ENCODE measurements at places on chromosomes 12 and 14.

GRCh38 chr12:67512061-67512460, 136.5 kb upstream of the DYRK2 start:
- no peak for DNase-seq

GRCh38 chr12:74538491-74539258, 1.0 kb downstream of the ATXN7L3B start:
- peak; percentile 6 for DNase-seq

- no peak for DNase-seq
Measured at GRCh38 chr12:57479376-57480115, at the start of gene ARHGAP9. Gene ARHGAP9 (minus strand): TSS chr12:57479866. CDS start chr12:57479406, 460 bp downstream.

- no peak for DNase-seq
Measured at GRCh38 chr12:105956662-105957457, 181.9 kb downstream of the NUAK1 start.

- DNase-seq, result no peak
Measured at GRCh38 chr14:69244946-69245345, 15.0 kb upstream of the GALNT16 start.

DNA sequence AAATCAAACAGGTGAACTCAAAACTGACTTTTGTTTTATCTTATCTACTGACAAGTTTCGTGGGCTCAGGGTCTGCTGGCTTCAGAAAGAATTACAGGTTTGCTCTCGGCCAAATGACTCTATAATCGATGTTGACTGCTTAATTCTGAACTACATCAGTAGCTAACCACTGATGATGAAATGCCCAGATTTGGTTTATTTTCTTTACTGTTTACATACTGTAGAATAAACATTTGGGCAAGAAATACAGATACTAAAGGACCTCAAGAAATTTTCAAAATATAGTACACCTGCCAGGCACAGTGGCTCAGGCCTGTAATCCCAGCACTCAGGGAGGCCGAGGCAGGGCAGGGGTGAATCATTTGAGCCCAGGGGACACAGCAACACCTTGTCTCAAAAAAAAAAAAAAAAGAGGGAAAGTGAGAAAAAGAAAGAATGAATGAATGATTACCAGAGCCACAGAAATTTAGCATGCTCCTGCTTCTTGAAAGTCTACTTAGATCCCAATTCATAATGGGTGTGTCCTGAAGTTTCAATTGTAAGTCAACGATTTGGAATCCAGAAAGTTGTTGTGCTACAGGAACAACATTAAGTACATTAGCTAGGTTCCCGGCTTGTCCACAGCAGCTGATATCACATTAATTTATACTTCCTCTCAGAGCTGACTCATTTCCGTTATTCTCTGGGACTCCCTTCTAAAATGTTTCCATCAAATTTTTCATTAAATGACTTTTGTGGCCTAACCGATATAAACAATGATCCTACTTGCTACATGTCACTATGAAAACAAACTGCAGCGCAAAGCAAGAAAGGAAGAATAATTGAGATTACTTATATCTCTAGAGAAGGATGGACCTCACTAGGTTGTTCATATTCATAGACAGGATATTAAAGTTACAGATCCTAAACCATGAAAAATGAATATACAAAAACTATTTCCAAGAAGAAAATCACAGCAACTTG, 134.3 kb downstream of the MED13L start:
- DNase-seq, result no peak

DNA sequence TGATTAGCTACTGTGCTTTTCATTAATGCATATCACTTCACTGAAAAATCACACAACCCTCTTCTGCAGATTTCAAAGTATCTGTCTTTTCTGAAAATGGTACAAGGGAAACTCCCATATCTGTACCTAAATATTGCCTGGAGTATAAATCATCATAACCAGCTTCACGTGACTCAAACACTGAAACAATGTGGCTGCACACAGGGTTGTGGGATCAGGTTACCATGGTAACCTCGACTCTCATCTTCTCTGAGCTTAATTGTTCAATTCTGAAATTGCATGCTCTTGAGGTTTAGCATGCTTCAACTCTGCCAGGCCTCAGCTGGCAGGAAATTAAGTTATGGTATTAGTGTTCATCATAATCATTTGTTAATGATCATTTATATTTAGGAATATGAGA, 77.5 kb upstream of the CPSF6 start:
- DNase-seq, result no peak

GRCh38 chr12:12723681-12724420, 6.7 kb downstream of the CDKN1B start:
- DNase-seq, result no peak

DNA sequence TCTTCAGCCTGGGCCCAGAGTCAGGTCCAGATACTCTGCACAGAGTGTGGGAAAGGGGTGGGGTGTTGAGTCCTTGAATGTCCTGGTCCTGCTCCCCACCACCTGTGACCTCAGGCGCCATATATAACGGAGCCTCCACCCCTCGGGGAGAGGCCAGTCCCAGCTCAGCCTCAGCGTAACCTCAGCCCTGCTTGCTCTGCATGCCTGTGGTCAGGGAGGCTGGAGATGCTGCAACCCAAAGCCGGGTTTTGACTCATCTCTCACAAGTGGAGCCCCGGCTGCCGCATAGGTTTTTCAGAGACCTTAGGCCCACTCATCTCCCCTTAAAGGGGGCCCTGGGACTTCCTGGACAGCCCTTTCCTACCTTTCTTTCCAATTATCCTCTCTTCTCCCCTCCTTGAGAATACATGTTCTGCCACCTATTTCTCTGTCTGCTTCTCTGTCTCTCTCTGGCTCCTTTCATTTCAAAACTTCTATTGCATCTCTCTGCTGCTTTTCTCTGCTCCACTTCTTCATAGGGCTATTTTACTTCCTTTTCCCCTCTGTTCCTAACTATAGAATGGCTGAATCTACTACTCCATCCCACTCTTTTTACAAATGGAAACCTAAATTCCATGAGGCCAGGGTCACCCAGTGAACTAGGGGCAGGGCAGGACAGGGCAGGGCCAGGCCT, 1.2 kb downstream of the ITGB7 start:
- DNase-seq, result no peak

DNA sequence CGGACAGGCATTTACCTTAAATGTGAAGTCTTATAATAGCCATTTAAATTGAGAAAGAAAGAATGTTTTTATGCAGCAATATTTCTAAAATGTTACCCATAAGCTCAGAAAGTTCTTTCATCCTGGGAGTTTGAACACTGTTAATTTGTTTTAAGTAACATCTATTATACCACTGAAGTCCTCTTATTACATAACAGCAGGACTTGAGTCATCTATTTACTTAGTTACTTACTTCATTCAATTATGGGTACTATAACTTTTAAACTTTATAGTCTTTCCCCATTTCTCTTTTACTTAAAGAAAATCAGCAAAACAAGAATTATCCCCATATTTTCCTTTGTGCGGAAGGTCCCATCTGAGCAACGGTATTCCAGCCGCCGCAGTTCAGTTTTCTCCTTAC, 473.1 kb downstream of the ETNK1 start:
- DNase-seq, result no peak

- DNase-seq, result no peak
Measured at GRCh38 chr14:100004392-100004791, 60.8 kb upstream of the EVL start.

DNA sequence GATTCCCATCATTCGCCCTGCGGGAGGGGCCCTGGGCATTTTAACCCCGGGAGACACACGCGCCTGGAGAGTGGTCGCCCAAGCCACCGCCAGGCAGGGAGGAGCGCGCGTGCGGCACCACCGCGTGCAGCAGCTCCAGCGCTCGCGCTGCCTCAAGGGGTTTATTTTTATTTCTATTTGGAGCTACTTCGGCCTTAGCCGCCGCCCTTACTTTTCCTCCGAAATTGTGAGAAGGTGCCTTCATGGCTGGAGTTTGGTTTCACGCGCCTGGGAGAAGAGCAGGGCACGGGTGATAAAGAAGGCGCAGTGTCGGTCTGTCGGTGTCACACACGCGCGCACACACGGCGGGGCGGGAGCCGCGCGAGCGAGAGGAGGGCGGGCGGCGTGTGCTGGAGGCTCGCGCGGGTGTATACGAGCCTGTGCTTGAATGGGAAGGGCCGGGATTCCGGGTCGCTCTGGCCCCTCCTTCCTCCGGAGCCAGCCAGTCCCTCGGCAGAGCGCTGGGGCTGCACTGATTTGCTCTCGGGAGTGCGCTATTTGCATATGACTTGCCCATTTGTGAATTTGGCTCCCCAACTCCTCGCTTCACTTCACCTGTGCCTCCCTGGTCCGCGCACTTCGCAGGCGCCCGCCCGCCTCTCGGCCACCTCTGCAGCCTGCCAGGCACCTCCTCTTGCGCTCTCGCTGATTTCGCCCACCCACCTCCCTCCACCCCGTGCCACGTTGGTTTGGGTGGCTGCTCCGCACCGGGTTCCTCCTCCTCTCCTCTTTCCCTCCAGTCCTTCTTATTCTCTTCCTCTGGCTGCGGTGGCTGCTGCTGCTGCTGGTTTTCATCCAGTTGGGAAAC, 932.3 kb downstream of the DIO2 start:
- peak; percentile 80 for DNase-seq

- DNase-seq, result no peak
Measured at GRCh38 chr12:24020397-24021163, 71.1 kb upstream of the SOX5 start.

DNA sequence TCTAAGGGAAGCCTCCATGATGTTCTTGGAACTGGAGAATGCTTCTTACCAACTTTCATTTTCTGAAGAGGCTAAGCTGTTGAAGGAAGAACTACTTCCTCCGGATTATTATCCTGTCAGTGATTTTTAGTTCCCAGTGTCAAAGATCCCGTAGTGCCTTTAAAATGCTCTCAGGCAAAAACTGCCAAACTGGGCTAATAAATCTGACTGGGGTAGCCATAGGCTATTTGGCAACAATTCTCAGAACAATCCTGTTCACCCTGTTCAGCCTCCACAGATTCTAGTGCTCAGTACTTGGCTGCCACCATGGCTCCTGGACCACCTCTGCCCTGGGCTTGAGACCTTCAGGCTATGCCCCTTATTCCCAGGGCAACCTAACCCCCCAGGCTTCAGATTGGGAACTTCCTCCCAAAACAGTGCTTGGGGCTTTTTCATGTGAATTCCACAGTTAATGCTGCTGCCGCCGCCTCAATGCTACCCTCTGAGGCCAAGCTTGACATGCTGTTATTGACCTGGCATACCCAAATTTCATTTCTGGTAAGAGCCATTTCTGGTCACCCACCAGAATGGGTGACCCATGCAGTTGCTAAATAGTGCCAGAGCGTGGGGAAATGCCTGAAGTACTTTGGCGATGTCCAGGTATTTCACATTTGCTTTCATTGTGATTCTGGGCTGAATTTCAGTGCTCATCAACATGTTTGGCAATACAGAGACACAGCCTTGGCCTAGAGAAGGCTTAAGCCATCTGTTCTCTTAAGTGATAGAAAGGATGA, 110.0 kb upstream of the ARHGAP5 start:
- DNase-seq, result no peak

GRCh38 chr12:33277376-33277775, 162.2 kb downstream of the SYT10 start:
- no peak for DNase-seq

GRCh38 chr14:61460718-61461611, 139.6 kb downstream of the PRKCH start:
- no peak for DNase-seq

DNA sequence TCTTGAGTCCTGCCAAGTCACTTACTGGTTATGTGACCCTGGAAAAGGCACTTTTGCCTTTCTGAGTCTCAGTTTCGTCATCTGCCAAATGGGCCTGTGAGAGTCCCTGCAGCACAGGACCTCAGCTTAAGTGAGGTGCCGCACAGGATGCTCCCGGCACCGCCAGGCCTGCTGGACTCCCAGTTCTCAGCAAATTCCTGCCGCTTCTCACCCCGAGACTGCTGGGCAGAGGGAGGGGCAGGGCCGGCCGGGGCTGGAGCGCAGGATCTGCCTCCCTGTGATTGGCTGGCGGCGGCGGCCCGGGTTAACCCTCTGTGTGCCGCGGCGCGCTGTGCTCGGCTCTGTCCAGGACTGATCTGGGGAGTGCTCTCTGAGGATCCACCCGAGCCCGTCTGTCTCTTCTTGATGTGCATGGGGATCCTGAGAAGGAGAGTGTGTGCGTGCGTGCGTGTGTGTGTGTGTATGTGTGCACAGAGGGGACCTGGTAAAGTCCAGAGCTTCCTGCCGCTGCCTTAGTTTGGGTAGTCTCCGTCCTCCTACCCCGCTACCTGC, 8.6 kb downstream of the SETD1B start:
- no peak for DNase-seq

- DNase-seq, result no peak
Measured at GRCh38 chr14:85263916-85264675, 265.8 kb upstream of the FLRT2 start.

DNA sequence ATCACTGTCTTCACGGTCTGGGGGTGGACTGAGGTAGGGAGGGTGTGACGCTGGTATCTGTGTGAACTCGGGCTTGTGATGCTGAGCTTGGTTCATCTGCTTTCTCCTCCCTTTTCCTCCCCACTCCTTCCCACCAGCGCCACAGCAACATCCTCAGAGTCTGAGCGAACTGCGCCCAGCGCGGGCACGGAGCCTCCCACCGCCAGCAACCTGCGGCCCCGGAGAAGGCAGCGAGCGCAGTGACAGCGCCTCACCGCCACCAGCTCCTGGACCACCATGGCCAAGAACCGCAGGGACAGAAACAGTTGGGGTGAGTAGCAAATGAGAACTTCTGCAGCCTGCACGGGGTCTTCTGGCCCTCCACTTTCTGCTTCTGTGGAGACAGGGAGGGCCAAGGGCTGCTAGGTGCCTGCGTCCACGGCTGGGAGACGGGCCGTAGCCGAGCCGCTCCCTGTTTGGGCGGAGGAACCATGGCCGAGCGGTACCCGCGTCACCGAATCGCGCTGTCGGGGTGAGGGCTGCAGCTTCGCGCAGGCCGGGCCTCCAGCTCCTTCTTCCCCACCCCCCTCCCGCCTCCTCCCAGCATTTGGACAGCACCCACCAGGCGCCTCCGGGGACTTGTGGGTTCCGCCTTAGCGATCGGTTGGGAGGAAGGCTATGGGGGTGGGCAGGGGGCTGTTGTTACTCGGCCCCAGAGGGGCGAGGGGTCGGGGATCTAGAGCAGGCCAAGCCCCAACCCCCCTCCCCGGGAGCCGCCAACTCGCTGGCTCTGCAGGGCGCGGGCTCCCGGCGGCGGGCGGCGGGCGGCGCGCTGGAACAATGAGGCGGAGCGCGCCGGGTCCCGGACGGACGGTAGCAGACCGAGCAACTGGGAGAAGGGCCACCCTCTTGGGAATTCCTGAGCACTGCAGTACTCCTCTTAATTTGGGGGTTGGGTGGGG, at the start of gene ATL1:
Gene ATL1, plus strand, starts transcription at position 156 of the 941 bp plus-strand sequence. Its CDS starts 121 bp downstream, at position 277.
- DNase-seq, result peak; percentile 66

DNA sequence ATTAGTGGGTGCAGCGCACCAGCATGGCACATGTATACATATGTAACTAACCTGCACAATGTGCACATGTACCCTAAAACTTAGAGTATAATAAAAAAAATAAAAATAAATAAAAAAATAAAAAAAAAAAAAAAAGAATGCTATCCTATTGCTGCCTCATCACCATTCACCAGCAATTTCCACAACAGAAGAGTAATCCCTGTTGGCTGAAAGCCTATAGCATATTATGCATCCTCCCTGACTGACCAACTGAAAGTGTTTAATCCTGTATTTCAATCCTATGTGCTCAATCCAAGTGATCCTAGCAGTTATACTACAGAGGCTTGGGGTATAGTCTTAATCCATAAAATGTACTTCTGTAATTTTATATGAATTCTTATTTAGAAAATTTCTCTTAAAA, 18.5 kb downstream of the DICER1 start:
- no peak for DNase-seq

Data from HEK293T (cell line).